GM18507 (cell line): ENCODE measurements at places on chromosomes 2 and 18.
A peak's percentile ranks its signal among the peaks of the same experiment; 100 is the strongest.

DNA sequence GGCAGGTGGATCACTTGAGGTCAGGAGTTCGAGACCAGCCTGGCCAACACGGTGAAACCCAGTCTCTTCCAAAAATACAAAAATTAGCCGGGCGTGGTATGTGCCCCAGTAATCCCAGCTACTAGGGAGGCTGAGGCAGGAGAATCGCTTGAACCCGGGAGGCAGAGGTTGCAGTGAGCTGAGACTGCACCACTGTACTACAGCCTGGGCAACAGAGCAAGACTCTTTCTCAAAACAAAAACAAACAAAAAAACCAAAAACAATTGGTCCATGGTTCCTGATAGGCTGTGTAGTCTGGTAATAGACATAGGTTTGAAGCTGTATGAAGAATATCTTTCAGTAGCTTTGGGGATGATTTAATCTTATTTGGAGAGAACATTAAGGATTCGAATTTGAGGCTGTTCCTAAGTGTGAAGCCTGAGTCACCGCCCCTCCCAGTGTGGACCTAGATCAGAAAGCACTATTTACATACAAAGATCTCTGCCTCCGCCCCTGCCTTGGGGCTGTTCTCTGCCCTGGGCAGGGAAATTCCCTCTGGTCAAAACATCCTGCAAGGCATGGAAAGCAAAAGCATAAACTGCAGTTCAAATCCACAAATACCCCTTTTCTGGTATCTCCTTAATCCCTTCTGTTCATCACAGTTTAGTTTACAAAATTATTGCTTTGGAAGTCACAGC lies 52.8 kb upstream of the PMAIP1 start:
- peak; percentile 48 for DNase-seq

GRCh38 chr18:77088963-77089722 lies 43.4 kb downstream of the MBP start:
- no peak for DNase-seq

GRCh38 chr2:96945014-96945413 lies 41.4 kb downstream of the FAM178B start:
- no peak for DNase-seq

- no peak for DNase-seq
Observed at GRCh38 chr2:121904656-121905055, 149.2 kb downstream of the TSN start.

DNA sequence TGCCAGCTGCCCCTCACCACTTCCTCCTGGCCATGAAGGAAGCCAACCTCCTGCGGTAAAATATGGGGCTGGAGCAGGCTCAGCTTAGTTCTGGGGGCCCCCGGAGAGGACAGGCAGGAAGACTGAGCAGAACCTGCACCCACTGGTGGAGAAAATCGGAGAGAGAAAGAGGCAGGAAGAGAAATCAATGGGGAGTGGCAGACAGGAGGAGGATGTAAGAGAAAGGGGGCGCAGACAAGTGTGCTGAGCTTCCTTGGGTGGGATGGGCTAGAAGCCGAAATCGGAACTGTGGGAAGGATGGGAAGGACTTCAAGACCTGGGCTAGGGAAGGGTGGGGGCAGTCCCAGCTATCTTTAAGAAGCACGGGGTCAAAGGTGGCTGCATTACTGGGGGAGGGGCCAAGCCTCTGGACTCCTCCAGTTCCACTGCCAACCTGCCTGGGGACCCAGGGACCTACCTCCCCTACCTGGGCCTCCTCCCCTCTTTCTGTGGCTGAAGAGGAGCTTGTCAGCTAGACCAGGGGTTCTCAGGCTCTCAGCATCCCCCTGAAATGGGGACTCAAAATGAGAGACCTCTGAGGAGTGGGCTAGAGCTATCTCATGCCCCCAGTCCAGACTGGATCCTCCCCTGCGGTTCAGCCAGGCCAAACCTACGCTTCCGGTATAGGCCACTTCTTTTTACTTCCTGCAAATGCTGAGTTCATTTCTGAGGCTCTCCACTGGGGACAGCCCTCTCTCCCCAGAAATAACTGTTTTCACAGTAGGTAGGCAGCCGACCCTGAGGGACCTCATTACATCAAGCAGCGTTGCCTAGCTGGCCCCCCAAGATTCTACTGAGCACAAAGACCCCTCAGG lies 33.6 kb upstream of the B3GNT7 start:
- DNase-seq: peak; percentile 73

- DNase-seq: no peak
Observed at GRCh38 chr2:224799691-224800090, 83.5 kb upstream of the CCDC195 start.

GRCh38 chr2:176096986-176097819 lies 2.4 kb upstream of the HOXD12 start:
- peak; percentile 30 for DNase-seq

DNA sequence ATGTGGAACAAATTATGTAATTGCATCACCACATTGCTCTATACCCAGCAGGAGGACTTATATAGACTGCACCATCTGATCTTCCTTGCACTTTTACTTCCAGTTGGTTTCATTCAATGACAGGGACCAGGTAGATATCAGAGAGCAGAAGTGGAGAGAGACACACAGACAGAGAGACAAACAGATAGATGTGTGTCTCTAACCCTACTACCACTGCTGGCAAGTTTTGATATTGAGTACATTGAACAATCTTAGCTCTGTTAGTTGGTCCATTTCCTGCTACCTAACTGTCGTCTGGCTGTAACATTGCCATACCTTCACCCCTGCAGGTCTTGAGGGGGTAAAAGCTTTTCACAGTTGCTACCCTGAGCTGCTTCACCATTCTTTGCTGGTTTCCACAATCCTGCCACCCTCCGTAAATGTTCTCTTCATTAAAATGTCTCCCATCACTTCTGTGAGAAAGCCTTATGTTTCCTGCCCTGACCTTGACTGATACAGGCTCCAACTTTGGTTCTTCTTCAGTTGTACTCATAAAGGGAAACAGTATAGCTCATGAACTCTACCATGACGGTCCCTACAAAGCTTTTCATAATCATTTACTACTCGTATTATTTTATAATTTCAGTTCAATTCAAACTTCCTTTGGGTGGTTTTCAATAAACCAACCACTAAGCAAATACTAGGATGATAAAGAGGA lies 62.3 kb upstream of the ITGA4 start:
- DNase-seq: no peak

GRCh38 chr2:182302174-182302573 lies 124.7 kb downstream of the PDE1A start:
- DNase-seq: no peak
